ENCODE measurements at places on chromosomes 2 and 18.
A peak's percentile ranks its signal among the peaks of the same experiment; 100 is the strongest.

GRCh38 chr2:187594801-187595200 lies 40.6 kb upstream of the TFPI start:
- DNase-seq = no peak

DNA sequence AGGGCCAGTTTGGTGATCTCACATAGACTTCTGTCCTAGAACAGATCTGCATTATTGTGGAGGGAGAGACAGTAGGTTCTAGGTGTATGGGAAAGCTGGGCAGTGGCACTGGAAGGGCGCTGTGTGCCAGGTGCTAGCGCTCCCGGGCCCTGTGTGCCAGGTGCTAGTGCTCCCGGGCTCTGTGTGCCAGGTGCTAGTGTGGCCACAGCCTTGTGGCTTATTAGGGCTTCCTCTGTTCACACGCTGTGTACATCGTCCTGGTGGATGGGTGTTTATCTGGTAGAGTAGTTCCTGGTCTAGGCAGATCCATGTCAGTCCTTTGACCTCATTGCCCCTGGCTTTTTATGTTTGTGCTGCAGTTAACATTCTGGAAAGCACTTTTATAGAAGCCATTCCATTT lies 263.4 kb downstream of the AGAP1 start:
- DNase-seq = no peak

GRCh38 chr2:217695033-217695520 lies 307.7 kb downstream of the TNS1 start:
- no peak for DNase-seq

- DNase-seq = peak; percentile 4
These were observed 104.0 kb downstream of the COBLL1 start for GRCh38 chr2:164737612-164738081.

GRCh38 chr18:49247781-49248180 lies 212.7 kb downstream of the DYM start:
- DNase-seq = no peak

- DNase-seq = no peak
These were observed 437.6 kb downstream of the DLGAP1 start for GRCh38 chr18:4017480-4017879.

DNA sequence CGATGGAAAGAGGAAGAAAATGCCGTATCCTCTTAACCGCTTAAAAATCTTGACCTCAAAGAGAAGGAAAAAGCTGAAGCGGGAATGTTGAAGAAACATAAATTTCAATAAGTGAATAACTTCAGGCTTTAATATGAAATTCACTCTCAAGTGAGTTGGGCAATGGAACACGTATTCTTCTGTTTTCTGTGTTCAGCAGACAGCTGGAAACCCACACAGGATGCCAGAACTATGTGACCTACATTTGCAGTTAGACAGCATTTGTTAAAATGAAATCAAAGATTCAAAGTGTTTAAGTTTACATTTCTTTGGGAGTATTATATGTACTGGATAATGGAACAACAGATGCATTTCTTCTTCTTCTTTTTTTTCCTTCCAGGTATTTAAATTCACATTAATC lies 80.5 kb upstream of the SPATS2L start:
- no peak for DNase-seq

DNA sequence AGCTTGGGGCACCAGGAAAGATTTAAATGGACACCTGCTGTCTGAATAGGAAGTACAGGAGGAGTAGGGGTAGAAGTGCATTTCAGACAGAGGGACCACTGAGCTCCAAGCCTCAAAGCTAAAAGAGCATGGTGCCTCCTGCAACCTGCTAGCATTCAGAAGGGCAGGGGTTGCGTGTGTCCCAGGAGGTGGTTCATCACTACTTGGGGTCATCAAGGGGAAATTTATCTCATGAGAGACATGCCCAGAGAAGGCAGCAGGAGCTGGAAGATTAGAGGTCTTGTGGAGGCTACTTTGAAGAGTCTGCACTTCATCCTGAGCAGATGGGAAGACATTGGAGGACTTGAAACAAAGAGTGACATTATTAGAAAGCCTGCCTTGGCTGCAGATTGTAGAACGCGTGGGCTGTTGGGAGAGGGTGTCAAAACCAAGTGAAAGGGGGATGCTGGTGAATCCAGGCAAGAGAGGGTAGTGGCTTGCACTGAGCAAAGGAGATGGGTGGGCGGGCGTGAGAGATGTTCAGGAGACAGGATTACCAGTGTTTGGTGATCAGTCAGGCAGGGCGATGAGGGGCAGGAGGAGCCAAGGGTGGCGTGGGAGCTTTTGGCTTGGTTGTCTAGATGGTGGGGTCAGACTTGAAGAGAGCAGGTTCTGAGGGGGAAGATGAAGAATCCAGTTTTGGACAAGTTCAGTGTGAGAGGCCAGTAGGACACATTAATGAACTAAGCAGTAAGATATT lies 154.0 kb downstream of the DYSF start:
- no peak for DNase-seq

- no peak for DNase-seq
These were observed 86.3 kb upstream of the NPAS2 start for GRCh38 chr2:100733391-100734187.

GRCh38 chr2:190178066-190178722 lies 115.7 kb upstream of the MSTN start:
- no peak for DNase-seq

GRCh38 chr2:96548558-96549465 lies 12.3 kb downstream of the ARID5A start:
- no peak for DNase-seq

DNA sequence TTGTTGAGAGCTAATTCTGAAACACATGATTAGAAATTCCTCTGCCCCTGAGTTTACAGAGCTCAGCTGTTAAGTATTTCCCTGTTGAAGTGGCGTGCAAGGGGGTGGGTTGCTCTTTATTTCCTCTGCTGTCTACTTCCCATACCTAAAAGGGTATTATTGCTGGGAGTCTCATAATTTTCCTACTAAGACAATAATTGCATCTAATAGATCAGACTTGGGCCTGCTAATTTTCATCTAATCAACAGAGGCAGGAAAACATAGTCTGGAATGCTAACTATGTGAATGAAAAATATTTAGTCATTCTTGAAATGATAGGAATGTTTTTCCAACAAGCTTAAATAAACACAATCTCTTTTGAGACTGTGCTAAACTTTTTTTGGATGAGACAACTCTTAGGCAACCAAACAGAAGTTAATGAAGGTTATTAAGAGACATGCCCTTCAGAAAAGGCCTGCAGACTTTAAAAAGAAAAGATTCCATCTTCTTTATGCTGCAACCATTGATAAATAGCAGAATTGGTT lies 111.4 kb downstream of the FEZ2 start:
- no peak for DNase-seq

- DNase-seq = no peak
These were observed 176.5 kb upstream of the SALL3 start for GRCh38 chr18:78803104-78803503.

GRCh38 chr2:39741871-39742270 lies 37.2 kb downstream of the THUMPD2 start:
- no peak for DNase-seq

- peak; percentile 72 for DNase-seq
These were observed 472 bp downstream of the CNOT11 start for GRCh38 chr2:101253013-101253702.

DNA sequence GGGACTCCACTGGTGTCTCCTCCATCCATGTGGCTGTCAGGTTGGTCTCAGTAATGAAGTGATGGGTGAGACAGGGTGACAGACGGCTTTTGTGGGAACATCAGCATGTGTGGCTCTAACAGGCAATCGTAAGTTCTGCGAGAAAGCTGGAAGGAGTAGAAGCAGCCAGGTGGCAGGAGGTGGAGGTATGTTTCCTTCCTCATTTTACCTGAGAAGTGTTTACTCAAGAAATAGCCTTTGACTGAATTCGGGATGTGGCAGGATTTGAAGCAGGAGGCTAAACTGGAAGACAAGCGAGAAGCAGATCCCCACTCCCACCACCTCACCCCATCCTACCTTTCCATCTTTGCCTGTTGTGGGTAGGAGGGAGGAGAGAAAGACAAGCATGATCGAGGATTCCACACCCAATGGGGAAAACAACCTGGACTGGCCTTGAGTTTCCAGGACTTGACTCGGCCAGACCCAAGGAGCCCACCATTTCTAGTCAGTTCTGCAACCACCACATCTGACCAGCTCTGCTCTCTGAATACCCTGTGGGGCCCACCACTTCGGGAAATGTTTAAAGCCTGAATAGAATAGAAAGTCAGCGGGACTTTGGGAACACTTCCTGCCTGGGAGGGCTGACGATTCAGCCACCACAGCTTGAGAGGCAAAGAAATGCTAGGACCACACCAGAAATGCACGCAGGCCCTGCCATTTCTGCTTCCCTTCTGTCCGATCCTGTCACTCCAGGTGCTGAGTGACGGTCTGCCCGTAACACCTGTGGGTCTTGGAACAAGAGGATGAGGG lies 1.2 kb downstream of the ABCG8 start:
- no peak for DNase-seq

- no peak for DNase-seq
These were observed 185.8 kb downstream of the NDUFA10 start for GRCh38 chr2:239839306-239839705.

GRCh38 chr2:108607706-108608301 lies 73.5 kb downstream of the LIMS1 start:
- DNase-seq = peak; percentile 62

- DNase-seq = no peak
These were observed 179.7 kb downstream of the ANAPC1 start for GRCh38 chr2:111704246-111704645.

GRCh38 chr2:158101384-158101926 lies at the start of gene UPP2:
UPP2 (plus strand) TSS chr2:158101876; CDS start chr2:158102064, 188 bp downstream.
- DNase-seq = no peak

DNA sequence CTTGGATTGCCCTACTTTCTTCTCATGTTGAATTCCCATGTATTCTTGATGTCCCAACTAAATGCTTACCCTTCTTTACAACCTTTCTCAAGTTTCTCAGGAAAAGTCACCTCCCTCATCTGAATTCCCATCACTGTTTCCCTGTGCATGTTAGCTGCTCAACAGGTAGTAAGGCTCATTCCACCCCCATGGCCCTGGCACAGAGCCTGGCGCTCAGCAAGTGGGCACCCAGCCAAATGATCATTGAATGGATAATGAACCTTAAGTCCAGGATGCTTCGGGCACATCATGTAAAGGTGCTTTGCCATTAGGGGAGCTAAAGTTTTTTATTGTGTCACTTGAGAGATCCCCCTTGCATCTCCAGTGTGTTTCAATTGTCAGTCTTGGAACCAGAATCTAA lies 124.0 kb downstream of the PKP4 start:
- DNase-seq = no peak

GRCh38 chr2:11071211-11071610 lies 84.1 kb upstream of the SLC66A3 start:
- no peak for DNase-seq

DNA sequence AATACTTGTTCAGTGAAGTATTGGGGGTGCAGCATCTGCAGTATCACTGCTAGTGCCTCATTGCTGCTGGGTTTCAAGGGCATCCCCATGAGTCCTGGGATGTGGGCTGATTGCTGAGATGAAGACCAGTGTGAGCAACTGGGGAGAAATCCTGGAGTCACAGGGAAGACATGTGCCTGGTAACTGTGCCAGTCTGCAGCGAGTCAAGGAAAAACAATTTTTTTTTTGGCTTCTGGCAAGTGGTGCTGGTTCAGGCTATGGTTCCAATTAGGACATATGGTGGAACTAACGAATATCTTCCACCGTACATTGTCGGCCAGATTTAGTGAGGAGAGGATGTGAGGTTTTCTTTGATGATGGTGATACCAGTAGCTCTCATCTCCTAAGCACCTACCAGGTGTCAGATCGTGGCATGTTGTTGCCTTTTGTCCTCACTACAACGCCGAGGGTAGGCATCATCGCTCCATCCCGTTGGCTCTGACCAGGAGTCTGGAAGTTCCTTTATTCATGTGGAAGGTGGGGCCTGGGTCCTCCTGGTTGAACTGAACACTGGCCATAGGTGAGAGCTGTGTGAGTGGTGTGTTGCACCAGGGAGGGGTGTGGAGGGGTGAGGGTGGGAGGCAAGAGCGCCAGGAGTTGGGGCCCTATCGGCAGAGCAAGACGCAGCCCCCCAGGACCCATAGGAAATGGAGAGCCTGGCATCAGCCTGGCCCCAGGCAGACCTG lies 118.0 kb upstream of the HS6ST1 start:
- DNase-seq = no peak

- no peak for DNase-seq
These were observed 146.2 kb upstream of the OSR1 start for GRCh38 chr2:19504400-19505198.

DNA sequence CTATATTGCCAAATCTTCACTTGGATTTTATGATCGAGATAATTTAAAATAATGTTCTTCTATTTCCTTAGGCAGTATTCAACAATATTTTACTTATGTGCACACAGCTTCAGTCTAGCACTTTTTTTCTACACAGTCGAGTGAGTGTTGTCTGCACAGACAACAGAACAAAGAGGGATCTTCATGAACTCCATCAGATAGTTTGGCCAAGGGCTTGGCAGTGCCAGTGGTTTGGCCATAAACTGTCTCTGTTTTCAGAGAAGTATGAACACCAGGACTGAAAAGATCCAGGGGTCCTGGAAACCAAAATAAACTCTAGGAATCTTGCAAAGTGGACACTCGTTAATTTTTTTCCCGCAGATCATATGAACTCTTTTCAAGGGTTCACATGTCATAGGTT lies 547.3 kb downstream of the PLCL1 start:
- no peak for DNase-seq

All from CD4-positive, alpha-beta T cell treated with Interleukin-15 for 4 hours (primary cell).